ENCODE measurements at places on chromosomes 6 and 20. TPM values are rescaled to one million over a fixed set of nuclear protein-coding genes. Genes with fewer than 3 reads are reported as not detected.

The KHDC1L gene
- total RNA-seq, result not detected

The RIPPLY2 gene
- not detected for total RNA-seq

The AKAP7 gene
- 12.2 TPM for total RNA-seq

DNA sequence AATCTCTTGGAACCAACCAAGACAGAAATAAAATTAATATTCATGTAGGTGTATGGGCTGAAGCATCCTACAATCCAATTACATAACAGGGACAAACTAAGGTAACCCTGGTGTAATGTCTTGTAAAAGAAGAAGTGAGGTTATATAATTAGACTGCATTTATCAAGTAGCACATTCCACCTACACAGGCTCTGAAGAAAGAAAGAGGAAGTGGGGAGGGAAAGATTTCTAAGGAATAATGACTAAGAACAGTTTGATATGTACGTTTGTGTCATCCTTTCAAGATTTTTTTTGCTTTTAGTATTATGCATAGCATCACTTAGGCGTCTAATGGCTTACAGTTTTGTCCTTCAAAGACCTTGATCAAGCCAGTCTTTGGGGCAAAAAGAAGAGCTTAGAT, 139.7 kb downstream of the PLCB1 start:
- no peak overlapping the region for H3K27ac ChIP-seq
- H3K4me3 ChIP-seq, result no peak overlapping the region
- no peaks in the 10 kb centered on the region for H3K4me1 ChIP-seq
- no peaks in the 10 kb centered on the region for H3K36me3 ChIP-seq
- DNase-seq, result no peak

DNA sequence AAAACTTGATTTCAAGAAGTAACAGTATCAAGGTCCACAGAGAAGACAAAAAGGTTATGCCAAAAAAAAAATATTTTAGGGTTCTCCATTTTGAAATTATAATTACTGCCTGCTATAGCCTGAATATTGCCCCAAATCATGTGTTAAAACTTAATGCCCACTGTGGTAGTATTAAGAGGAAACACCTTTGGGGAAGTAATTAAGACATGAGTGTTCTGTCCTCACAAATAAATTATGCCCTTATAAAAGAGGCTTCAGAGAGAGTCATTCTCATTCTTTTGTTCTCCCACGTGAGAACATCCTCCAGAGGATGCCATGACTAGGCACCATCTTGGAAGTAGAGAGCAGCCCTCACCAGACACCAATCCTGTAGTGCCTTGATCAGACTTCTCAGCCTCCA, 66.2 kb downstream of the GMDS start:
- no peaks in the 10 kb centered on the region for H3K36me3 ChIP-seq
- H3K27ac ChIP-seq, result no peak overlapping the region
- no peaks in the 10 kb centered on the region for H3K27me3 ChIP-seq
- H3K4me1 ChIP-seq, result no peaks in the 10 kb centered on the region

- no peak overlapping the region for H3K27ac ChIP-seq
- DNase-seq, result no peak
- no peaks in the 10 kb centered on the region for H3K36me3 ChIP-seq
- no peaks in the 10 kb centered on the region for H3K4me1 ChIP-seq
- no peak overlapping the region for H3K4me3 ChIP-seq
These were observed 70.4 kb upstream of the GLP1R start for GRCh38 chr6:38978139-38978704.

GRCh38 chr20:25197183-25197869, 1.8 kb downstream of the ENTPD6 start:
- H3K36me3 ChIP-seq, result no peaks in the 10 kb centered on the region
- H3K4me1 ChIP-seq, result peaks cover 42% of the 10 kb centered on the region
- peak; percentile 44 for DNase-seq
- peak overlapping the region; percentile 31 for H3K27ac ChIP-seq
- no peaks in the 10 kb centered on the region for H3K27me3 ChIP-seq

GRCh38 chr6:142945446-142946180, 637 bp upstream of the HIVEP2 start:
- H3K36me3 ChIP-seq, result no peaks in the 10 kb centered on the region
- no peaks in the 10 kb centered on the region for H3K27me3 ChIP-seq
- peak overlapping the region; percentile 100 for H3K27ac ChIP-seq
- DNase-seq, result peak; percentile 62
- H3K4me3 ChIP-seq, result peak overlapping the region; percentile 94
- H3K4me1 ChIP-seq, result peaks cover 20% of the 10 kb centered on the region

- no peak overlapping the region for H3K4me3 ChIP-seq
- DNase-seq, result no peak
- H3K36me3 ChIP-seq, result no peaks in the 10 kb centered on the region
These were observed 47.3 kb downstream of the ZFAND3 start for GRCh38 chr6:37866590-37867507.

DNA sequence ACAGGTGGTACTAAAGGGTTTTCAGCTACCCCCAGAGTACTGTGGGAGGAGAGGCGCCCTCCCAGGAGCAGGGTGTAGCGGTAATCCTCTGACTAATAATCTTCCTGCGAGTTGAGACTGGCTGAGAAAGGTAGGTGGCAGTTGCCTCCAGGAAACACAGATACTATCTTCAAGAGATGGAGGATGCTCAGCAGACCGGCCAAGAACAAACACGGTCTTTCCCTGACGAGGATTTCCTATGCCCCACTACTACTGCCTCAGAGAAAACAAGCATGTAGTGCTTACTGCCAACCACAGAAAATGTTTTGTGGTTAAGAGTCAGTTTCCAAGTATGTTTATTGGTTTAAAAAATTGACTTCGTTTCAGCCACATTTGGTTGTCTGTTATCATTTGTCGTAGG, 26.8 kb downstream of the C6orf89 start:
- peak overlapping the region; percentile 32 for H3K27ac ChIP-seq
- H3K36me3 ChIP-seq, result peaks cover 35% of the 10 kb centered on the region

DNA sequence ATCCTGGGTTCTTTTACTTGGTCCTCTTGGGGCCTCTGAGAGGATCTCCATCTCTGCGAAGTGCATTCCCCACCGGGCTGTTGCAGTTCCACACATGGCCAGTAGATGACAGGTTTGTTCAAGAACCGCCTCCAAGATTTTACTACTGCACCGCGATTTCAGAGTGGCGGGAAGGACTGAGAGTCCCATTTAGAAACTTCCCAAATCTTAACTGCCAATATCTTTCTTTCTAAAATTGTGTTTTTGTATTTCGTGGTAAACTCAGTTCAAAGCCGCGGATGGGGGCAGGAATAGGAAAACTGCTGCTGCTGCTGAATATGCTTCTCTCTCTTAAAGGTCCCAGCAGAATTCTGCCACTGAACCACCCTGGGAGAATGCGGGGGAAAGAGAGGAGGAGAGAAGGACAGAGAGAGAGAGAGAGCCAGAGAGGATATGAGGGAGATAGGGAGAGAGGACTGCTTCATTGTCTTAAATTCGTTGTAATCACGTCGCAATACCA, 8.6 kb upstream of the BTNL2 start:
- no peaks in the 10 kb centered on the region for H3K36me3 ChIP-seq
- no peak overlapping the region for H3K4me3 ChIP-seq
- H3K4me1 ChIP-seq, result peaks cover 5% of the 10 kb centered on the region
- peak; percentile 82 for DNase-seq
- no peak overlapping the region for H3K27ac ChIP-seq

DNA sequence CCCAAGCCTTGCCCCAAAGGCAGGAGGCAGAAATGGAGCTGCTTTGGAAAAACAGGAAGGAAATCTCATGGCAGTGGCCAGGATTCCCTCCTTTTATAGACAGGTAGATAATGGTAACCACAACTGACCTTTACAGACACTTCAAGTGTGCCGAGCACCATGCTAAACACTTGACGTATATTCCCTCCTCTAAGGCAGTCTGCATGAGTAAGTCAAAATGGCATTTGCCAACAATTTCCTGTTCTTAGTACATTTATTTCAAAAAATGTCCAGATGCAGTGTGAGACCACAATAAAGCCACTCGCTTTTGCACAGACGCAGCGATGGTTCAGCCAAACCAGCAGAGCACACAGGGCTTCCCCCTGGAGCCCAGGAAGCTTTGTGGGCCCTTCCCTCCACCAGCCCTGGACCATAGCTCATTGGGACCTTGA, 16.5 kb upstream of the GPR6 start:
- DNase-seq, result no peak
- H3K4me1 ChIP-seq, result no peaks in the 10 kb centered on the region
- H3K4me3 ChIP-seq, result no peak overlapping the region

GRCh38 chr6:91185072-91185471, 598.2 kb upstream of the MAP3K7 start:
- H3K4me3 ChIP-seq, result no peak overlapping the region
- H3K27ac ChIP-seq, result no peak overlapping the region
- DNase-seq, result no peak
- H3K36me3 ChIP-seq, result no peaks in the 10 kb centered on the region

GRCh38 chr6:105794239-105794638, 291.9 kb upstream of the PRDM1 start:
- H3K4me3 ChIP-seq, result no peak overlapping the region
- no peaks in the 10 kb centered on the region for H3K36me3 ChIP-seq
- H3K27me3 ChIP-seq, result no peaks in the 10 kb centered on the region
- H3K27ac ChIP-seq, result no peak overlapping the region
- no peak for DNase-seq

The MAK gene
- 0.73 TPM for total RNA-seq

DNA sequence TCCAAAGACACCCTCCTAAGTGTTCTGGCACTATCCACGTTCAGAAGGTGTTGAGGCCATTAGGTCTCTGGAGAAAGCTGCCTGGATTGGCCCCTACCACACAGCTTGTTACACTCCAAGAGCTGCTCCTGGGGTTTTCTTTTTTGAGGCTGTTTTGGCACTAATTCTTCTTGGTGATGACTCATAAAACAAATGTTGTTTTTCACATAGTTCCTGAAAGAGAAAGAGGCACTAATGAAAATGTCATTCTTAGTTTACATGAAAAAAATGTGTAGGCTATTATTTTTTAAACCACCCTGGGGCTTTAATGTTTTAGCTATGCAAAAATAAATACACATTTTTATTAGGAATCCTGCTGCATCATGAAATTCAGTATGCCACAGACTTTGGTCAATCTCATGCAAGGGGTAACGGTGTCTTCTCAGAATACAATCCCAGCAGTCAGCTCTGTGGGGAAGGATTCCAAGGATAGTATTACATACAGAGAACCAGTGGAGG, 38.1 kb downstream of the TBPL1 start:
- H3K36me3 ChIP-seq, result peaks cover 21% of the 10 kb centered on the region
- no peak overlapping the region for H3K4me3 ChIP-seq
- no peak overlapping the region for H3K27ac ChIP-seq
- no peak for DNase-seq

The PRPH2 gene
- total RNA-seq, result 0.08 TPM

- H3K4me1 ChIP-seq, result peaks cover 17% of the 10 kb centered on the region
- H3K36me3 ChIP-seq, result peaks cover 9% of the 10 kb centered on the region
- no peak for DNase-seq
- no peak overlapping the region for H3K4me3 ChIP-seq
These were observed 20.5 kb downstream of the XRN2 start for GRCh38 chr20:21323640-21324039.

GRCh38 chr6:3373597-3374203, 83.2 kb downstream of the SLC22A23 start:
- H3K4me1 ChIP-seq, result peaks cover 40% of the 10 kb centered on the region
- H3K4me3 ChIP-seq, result no peak overlapping the region
- H3K27ac ChIP-seq, result no peak overlapping the region
- H3K27me3 ChIP-seq, result no peaks in the 10 kb centered on the region

DNA sequence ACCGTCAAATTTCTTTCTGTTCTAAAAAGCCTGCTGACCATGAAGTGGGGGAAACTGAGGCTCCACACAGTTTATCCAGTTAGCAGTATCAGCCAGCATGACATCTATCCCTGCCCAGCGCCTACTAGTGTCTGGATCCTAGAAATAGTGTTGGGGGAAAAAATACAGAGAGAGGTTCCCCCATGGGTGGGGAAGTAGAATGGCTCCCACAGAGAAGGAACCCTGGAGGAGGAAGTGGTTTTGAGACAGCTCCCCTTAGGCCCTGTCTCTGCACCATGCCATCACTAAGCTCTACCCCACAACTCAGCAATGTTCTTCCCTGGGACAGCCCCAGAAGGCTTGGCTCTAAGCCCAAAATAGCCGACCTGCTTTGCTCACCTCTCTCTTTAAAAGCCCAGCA, 153.4 kb downstream of the MBOAT1 start:
- H3K4me1 ChIP-seq, result no peaks in the 10 kb centered on the region
- DNase-seq, result no peak
- H3K27ac ChIP-seq, result no peak overlapping the region
- no peaks in the 10 kb centered on the region for H3K36me3 ChIP-seq
- no peaks in the 10 kb centered on the region for H3K27me3 ChIP-seq

GRCh38 chr20:37347891-37348791, 2.2 kb downstream of the SRC start:
- no peaks in the 10 kb centered on the region for H3K27me3 ChIP-seq
- no peak overlapping the region for H3K27ac ChIP-seq
- no peak for DNase-seq
- H3K4me1 ChIP-seq, result peaks cover 12% of the 10 kb centered on the region
- no peak overlapping the region for H3K4me3 ChIP-seq
- no peaks in the 10 kb centered on the region for H3K36me3 ChIP-seq

- H3K27ac ChIP-seq, result no peak overlapping the region
- DNase-seq, result peak; percentile 56
- no peak overlapping the region for H3K4me3 ChIP-seq
- H3K4me1 ChIP-seq, result peaks cover 11% of the 10 kb centered on the region
- H3K27me3 ChIP-seq, result no peaks in the 10 kb centered on the region
- H3K36me3 ChIP-seq, result peaks cover 87% of the 10 kb centered on the region
These were observed 31.7 kb downstream of the SAMHD1 start for GRCh38 chr20:36919715-36920333.

The DZANK1 gene
- 1.8 TPM for total RNA-seq

DNA sequence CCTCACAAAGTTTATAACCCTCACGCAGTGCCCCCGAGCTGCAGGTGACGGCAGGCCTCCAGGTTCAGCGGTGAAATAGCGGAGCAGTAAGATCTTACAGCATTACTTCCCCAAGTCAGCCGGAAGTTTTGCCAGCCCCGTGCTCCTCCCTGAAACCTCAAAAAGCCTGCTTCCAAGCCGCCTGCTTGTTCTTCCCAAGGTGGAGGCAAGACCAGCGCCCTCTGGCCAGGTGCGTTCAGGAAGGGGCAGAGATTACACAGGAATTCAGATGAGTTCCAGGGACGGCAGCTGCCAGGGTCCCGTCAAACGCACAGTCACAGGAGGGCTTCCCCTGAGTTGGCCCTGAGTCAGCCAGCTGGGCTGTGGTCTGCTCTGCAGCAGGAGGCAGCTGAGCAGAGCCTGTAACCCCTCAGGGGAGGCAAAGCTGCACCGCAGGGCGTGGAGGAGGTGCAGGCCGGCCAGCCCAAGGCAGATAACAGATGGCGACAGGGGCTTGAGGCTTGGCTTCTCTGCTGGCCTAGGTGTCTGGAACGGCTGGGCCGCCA, 124.1 kb upstream of the RPS6KA2 start:
- no peak overlapping the region for H3K4me3 ChIP-seq
- no peak overlapping the region for H3K27ac ChIP-seq
- H3K27me3 ChIP-seq, result no peaks in the 10 kb centered on the region

GRCh38 chr6:7939184-7939863, 28.7 kb upstream of the TXNDC5 start:
- H3K27me3 ChIP-seq, result peaks cover 5% of the 10 kb centered on the region
- no peak overlapping the region for H3K27ac ChIP-seq
- no peaks in the 10 kb centered on the region for H3K36me3 ChIP-seq
- no peaks in the 10 kb centered on the region for H3K4me1 ChIP-seq

GRCh38 chr20:57432862-57433491, 41.8 kb downstream of the RBM38 start:
- peak overlapping the region; percentile 72 for H3K27ac ChIP-seq
- peak; percentile 64 for DNase-seq
- H3K36me3 ChIP-seq, result no peaks in the 10 kb centered on the region
- peaks cover 79% of the 10 kb centered on the region for H3K4me1 ChIP-seq

GRCh38 chr6:119545245-119545644, 195.7 kb upstream of the MAN1A1 start:
- no peaks in the 10 kb centered on the region for H3K27me3 ChIP-seq
- DNase-seq, result no peak
- H3K27ac ChIP-seq, result no peak overlapping the region
- H3K4me3 ChIP-seq, result no peak overlapping the region
- no peaks in the 10 kb centered on the region for H3K36me3 ChIP-seq

The SLC13A3 gene
- total RNA-seq, result 0.28 TPM
